T-helper 2 cell treated with Interferon-gamma antibody and Interleukin-4, amounts not matched to agents 5 μg/mL and 100 μg/mL, for 36 hours (primary cell): ENCODE measurements at places on chromosomes 11 and 22.

- no peak for DNase-seq
These were observed 88.9 kb upstream of the CLNS1A start for GRCh38 chr11:77726524-77726923.

- DNase-seq: no peak
These were observed 1.3 kb downstream of the C22orf31 start for GRCh38 chr22:29060251-29060869.

GRCh38 chr11:47992959-47993820, 12.8 kb downstream of the PTPRJ start:
- DNase-seq: no peak

DNA sequence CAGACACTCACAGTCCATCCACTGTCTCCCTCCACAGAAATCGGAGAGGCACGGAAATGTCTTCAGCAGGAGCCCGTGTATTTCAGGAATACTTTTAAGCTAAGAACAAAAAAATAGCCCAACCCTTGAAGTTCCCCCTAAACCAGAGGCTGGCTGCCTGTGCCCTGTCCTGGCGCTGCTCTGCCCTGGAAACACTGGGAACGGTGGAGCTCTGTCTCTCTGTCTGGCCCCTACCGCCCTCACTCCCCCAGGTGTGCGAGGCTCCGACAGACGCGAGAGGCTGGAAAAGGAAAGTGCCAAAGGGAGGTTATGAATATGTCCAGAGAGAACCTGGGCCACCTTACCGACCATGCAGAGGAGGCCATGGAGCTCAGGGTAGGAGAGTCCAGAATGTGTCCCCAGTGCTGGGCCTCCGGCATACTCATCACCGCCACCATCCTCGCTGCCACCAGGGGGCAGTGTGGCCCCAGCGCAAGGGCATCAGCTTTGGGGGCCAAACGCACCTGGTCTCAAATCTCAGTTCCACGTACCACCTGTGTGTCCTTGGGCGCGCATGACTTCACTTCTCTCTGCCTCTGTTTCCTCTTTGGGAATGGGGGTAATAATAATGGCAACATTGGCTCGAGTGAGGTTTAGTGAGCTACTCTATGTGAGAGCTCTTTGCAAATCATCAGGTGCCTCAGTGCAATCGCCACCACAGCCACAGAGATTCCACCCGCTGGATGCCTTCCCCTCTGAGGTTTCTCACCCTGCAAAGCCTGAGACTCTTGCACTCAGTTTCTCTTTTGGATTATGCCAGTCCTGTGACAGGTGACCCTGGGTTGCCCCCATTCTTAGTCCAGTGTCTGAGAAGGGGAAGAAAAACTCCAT, 10.4 kb upstream of the SLCO2B1 start:
- DNase-seq: peak; percentile 62

DNA sequence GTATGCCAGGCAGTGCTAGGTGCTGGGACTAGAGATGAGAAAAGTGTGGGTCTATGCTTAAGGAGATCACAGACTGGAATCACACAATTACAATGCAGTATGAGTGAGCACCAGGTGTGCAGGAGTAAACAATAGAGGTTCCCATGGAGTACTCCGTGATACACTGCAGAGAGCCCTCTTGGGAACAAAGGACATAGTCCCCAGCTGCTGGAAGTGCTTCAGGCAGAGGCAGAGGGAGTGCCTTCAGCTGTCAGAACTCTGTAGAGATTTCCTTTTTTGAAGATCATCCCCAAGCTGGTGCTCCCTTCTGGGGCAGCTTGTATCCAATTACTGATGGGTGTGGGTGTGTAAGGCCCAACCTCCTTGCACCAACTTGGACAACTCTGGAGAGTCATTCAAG, 143.5 kb upstream of the PLET1 start:
- DNase-seq: no peak

DNA sequence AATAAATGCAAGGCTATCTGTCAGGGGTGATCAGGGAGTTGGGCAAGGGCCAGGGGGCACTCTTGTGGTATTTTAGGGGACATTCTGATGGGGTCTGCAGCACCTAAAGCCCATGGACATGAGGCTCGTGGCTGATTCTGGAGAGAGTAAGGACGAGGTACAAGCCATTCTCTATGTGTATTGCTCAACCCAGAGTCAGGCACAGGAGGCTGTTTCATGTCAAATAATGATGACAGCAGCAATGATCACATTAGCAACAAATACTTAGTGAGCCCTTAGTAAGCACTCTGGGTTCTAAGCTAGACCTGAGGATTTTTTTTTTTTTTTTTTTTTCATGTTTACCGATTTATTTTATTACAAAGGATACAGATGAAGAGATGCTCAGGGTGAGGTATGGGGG, 83.5 kb upstream of the THY1 start:
- DNase-seq: no peak

GRCh38 chr11:95284057-95285052, 53.4 kb upstream of the SESN3 start:
- DNase-seq: no peak

DNA sequence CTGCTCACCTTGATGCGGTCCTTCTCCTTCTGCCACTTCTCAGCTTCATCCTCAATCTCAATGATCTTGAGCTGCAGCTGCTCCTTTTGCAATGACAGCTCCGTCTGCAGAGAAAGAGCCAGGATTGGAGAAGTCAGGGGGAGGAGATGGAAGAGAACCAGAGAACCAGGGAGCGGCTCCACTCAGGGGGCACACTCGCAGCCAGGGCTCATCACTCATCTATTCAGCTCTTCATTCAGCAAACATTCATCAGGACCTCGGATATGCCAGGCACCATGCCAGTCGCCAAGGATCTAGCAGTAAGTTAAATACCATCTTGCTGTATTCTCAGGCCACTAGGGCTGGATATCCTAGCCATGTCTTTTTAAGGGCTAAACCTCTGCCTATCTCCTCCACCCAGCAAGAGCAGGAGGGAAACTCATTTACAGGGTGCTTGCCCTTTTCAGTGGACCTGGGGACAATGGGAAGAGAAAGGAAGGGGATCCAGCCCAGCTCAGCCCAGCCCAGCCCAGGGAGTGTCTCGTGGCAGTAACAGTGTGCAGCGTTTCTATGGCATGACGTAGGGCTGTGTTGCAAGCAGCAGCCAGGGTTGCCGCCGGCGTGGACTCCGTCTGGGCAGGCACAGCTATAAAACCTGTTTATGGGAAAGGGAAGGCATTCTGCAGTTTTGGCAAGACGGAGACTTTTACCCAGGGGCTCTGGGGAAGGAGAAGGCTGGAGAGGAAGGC, 9.4 kb downstream of the TRIM29 start:
- DNase-seq: no peak

DNA sequence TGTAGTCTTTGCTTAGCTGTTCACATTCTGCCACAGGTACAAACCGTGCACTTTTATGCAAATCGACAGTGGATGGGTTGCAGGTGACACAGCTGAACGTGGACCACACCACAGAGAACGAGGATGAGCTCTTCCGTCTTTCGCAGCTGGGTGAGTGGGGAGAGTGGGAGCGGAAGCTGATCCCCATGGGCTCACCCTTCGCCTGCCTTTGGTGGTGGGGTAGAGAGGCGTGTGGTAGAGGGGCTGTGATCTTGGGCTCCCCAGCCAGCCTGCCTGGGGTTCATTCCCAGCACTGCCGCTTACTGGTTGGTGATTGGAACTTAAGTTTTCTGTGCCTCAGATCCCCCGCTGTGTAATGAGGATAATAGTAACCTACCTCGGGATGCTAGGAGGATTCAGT, 19.1 kb downstream of the TAB1 start:
- no peak for DNase-seq

GRCh38 chr11:9206496-9206895, 58.7 kb downstream of the DENND5A start:
- DNase-seq: no peak

- DNase-seq: no peak
These were observed 52.8 kb downstream of the LRRC32 start for GRCh38 chr11:76617553-76618265.

GRCh38 chr11:71284525-71285092, 32.2 kb upstream of the SHANK2 start:
- no peak for DNase-seq

DNA sequence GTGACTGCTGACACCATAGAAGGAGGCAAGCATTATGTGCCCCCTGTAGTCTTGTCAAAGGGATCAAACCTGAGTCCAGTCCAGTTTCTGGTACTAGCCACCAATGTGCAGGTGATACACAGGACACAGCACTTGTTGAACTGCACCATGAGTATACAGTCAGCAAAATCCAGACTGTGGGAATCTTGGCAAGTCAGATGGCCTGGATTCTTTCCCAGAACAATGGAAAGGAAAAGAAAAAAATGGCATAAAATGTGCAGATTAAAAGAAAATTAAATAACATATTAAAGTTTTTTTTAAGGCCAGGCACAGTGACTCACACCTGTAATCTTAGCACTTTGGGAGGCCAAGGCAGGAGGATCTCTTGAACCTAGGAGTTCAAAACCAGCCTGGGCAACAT, 16.8 kb downstream of the CRY2 start:
- DNase-seq: no peak

GRCh38 chr22:29456211-29456671, 17.9 kb downstream of the RFPL1 start:
- no peak for DNase-seq

- DNase-seq: peak; percentile 88
These were observed 31.4 kb downstream of the PISD start for GRCh38 chr22:31630331-31631329.

GRCh38 chr11:60085909-60086308, 2.6 kb upstream of the MS4A2 start:
- no peak for DNase-seq

DNA sequence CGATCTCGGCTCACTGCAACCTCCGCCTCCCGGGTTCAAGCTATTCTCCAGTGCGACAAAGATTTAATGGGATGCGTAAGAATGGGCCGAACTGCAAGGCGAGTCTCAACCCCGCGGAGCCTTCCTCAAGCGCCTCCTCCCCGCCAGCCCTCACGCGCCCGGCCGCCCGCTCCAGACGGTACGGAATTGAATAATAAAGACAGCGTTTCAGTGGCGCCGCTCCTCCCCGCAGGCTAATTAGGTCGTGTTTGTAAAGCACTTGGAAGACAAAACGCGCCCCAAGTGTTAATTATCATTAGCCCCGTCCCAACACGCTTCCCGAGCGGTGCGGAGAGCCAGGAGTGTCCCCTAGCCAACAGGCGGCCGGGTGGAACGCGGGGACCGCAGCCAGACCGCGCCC, 192.0 kb downstream of the BUD13 start:
- DNase-seq: no peak

- no peak for DNase-seq
These were observed 176.0 kb downstream of the CHST1 start for GRCh38 chr11:45489281-45489905.
